Hematopoietic multipotent progenitor cell treated with erythropoietin and hydrocortisone succinate and interleukin-3 and kit ligand, for 8 days (in vitro differentiated cells): ENCODE measurements at places on chromosomes 3 and 15.

- DNase-seq, result no peak
Observed at GRCh38 chr15:36175186-36175740, 404.2 kb upstream of the CDIN1 start.

DNA sequence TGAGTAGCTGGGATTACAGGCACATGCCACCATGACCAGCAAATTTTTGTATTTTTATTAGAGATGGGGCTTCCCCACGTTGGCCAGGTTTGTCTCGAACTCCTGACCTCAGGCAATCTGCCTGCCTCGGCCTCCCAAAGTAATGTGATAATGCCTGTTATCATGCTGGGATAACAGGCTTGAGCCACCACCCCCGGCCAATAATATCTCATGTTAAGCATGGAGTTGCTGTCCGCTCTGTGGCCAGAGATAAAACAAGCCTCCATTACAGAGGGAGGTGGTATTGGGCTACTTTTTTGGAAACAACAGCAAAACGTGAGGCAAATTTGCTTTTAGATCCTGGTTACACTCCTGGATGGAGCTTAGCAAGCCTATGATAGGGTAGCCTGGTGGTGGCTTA, 32.9 kb upstream of the ALG1L2 start:
- peak; percentile 77 for DNase-seq

- DNase-seq, result no peak
Observed at GRCh38 chr15:33398555-33398954, 87.8 kb downstream of the RYR3 start.

DNA sequence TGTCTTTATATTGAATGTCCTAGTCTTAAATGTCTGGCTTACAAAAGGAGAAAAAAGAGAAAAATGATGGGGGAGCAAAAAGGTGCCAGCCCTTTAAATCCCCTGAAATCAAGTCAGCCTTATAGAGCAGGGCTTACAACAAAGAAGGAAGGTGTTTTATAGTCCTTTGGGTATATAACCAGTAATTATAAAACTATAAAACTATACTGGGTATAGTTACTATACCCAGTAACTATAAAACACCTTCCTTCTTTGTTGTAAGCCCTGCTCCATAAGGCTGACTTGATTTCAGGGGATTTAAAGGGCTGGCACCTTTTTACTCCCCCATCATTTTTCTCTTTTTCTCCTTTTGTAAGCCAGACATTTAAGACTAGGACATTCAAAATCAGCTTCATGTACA, 598.0 kb upstream of the SEMA6D start:
- no peak for DNase-seq

- DNase-seq, result no peak
Observed at GRCh38 chr15:38886315-38887163, 321.9 kb upstream of the RASGRP1 start.

- DNase-seq, result no peak
Observed at GRCh38 chr3:192253138-192253887, 474.0 kb downstream of the FGF12 start.

DNA sequence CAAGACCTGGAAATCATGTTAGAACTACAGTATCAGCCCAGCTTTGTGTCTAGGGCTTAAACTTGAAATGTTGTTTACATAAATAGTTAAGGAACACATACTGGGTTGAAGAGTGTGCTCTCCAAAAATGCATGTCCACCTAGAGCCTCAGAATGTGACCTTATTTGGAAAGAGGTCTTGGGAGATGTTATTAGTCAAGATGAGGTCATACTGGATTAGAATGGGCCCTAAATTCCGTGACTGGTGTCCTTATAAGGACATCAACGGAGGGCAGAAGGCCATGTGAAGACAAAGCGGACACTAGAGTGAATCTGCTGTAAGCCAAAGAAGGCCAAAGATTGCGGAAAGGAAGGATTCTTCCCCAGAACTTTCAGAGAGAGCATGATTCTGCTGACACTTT, 759.2 kb upstream of the CFAP20DC start:
- no peak for DNase-seq

DNA sequence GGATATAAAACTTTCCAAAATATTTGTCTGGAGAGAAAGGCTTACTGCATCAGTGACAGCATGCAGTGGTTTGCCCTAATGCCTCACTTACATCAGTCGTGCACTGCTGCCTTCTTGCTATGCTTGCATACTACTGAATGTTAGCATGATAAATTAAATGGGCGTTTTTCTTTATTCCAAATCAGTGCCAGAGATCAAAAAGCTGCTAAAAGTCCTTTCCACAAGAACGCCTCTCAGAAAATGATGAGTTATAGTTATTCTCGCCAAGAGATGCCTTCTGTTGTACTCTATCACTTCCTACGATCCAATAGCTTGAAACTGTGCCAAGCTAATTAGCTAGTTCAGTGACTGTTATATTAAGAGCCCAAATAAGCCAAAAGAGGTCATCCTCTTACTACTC, 345.8 kb upstream of the ROBO2 start:
- no peak for DNase-seq

GRCh38 chr15:55698653-55699052, 44.3 kb downstream of the PRTG start:
- no peak for DNase-seq

DNA sequence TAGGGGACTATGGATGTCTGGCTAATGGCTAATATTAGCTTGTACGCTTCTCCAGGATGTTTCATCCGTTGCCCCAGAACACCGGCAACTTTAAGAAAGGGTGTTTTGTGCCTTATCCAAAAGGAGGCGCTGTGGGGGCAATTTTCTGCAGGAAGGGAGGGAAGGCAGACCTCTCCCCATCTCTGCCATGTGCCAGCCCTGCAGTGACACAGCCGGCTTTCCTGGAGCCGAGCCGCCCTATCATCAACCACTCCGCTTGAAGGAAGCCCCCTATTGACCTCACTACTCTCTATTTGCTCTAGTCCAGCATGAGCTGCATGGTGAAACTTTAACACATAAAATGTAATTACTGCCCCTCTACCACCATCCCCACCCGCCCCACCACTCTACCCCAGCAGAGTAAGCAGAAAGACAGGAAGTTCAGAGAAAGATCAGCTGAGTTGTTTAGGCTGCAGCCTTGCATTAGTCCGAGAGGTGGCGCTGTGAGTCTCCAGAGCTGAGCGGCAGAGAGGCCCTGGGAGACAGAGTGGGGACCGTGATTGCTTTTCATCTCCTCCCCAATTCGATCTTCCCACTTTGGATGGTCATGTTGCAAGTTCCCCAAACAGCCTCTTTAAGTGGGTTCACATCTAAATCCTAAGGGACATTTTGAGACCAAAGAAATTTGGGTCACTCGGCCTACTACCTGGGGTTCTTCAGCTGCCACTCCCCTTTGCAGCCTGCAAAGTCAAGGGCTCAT, 24.5 kb upstream of the RAD18 start:
- DNase-seq, result peak; percentile 59

DNA sequence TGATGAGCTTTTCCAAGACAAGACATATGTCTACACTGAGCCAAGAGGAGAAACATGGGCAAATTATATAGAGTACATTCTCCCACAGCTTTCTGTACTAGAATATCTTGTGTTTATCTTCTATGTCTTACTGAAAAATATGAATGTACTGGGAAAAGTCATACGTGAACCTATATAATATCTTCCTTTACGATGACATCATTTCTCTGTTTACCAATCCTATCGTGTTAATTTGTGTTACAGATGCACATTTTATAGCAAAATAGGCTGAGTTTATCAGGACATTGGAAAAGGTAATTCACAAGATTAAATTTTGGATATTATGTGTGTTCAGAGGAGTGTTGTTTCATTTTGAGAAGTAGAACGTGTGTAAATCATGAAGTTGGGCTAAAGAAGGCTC, 452.5 kb upstream of the THRB start:
- no peak for DNase-seq

GRCh38 chr3:118435851-118436350, 598.7 kb downstream of the IGSF11 start:
- no peak for DNase-seq

GRCh38 chr3:125079675-125080045, 23.9 kb upstream of the HEG1 start:
- no peak for DNase-seq

GRCh38 chr15:60744826-60745460, 266.0 kb upstream of the ICE2 start:
- no peak for DNase-seq

GRCh38 chr15:88814393-88814792, 11.2 kb downstream of the ACAN start:
- no peak for DNase-seq
